ENCODE measurements at places on chromosomes 2 and 18.

DNA sequence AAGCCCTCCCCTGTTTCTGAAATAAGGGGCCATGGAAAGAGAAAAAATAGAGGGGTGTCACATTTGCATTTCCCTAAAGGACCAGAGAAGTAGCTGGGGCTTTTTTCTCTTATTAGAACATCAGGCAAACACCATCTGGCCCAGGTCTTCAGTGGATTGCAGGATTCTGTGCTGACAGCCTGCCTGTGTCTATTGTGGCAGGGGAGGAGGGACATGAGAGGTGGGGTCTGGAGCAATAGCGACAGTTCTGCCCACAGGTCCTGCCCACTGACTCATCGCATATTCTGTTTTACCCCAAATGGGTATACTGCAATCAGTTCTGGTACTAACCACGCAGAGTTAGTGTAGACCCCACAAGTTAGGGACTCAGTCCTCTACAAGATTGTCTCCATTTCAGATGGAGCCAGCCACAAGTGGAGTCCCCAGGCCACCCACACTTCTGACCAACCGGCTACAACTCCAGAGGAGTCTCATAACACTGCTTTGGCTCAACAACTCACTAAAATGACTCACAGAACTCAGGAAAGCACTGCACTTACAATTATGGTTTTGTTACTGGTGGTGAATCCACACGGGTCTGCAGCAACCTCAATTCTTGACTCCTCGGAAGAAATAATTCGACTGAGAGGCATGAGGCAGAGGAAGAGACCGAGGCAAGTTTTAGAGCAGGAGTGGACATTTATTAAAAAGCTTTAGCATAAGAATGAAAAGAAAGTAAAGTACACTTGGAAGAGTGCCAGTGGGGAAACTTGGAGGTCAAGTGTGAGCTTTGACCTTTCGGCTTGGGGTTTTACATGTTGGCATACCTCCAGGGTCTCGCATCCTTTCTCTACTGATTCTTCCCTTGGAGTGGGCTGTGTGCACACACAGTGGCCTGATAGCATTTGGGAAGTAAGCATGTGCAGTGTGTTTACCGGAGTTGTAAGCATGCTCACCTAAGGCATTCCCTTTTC is 146.4 kb upstream of the SPATS2L start:
- DNase-seq = no peak

GRCh38 chr2:120660056-120660694 is 75.5 kb upstream of the GLI2 start:
- DNase-seq = no peak

DNA sequence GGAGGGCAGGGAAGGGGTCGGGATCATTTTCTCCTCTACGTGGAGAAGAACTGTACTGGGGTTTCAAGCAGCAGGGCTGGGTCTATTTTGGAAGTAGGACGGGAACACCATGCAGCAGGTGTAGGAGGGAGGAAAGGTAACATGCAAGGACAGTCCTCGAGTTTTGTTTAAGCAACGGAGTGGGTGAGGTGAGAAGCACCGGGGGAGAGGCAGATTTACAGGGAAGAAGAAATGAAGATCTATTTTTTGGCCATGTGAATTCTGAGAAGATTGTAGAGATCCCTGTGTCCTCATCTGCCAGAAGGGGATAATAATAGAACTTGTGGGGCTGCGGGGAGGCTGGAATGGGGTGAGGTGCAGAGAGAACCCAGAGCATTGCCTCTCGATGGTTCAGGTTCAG is 85.6 kb downstream of the INPP5D start:
- DNase-seq = no peak

DNA sequence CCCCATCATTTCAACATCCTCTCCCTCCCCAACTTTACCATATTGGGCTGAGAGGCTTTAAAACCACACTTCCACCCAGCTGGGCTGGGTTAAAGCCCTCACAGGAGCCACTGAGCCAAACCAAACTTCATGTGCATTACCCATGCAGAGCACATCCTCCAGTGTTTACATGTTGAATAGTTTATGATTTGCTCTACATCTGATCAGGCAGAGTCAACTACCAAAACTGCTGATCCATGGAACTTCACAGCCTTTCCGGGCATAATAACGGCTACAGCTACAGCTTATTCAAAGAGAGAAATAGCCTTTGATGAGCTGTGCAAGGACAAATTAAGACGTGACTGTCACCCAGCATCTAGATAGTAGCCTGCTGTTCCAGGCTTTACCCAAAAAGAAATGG is 39.0 kb downstream of the MAIP1 start:
- no peak for DNase-seq

DNA sequence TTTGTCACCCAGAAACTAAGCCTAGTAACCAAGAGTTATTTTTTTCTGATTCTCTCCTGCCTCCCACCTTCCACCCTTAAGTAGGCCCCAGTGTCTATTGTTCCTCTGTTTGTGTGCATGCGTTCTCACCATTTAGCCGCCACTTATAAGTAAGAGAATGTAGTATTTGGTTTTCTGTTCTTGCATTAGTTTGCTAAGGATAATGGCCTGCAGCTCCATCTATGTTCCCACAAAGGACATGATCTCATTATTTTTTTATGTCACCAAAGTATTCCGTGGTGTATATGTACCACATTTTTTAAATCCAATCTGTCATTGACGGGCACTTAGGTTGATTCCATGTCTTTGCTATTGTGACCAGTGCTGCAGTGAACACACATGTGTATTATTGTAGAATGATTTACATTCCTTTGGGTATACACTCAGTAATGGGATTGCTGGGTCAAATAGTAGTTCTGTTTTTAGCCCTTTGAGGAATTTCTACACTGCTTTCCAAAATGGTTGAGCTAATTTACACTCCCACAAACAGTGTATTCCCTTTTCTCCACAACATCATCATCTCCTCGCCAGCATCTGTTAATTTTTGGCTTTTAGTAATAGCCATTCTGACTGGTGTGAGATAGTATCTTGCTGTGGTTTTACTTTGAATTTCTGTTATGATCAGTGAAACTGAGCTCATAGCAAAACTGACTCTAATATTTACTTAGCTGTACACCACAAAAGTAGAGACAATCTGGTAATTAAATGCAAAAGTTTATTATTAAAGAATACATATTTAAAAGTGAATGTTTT is 660.1 kb upstream of the SLC8A1 start:
- DNase-seq = no peak

DNA sequence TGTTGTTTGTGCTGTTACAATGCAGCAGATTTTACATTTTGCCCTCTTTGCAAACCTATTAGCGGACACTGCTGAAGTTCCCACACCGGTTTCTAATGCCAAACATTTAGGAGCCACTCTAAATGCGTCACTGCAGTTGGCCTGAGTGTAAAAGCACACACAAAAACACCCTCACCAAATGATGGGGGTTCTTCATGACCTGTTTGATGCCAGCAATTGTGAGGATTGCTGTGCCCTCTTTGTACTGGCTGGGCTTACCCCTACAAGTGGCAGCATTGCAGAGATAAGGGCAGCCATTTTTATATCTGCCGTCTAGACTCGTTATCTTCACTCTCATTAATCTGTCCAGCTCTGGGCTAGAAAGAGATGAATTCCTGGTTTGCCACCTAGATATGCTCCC is 85.3 kb downstream of the NRP2 start:
- no peak for DNase-seq

DNA sequence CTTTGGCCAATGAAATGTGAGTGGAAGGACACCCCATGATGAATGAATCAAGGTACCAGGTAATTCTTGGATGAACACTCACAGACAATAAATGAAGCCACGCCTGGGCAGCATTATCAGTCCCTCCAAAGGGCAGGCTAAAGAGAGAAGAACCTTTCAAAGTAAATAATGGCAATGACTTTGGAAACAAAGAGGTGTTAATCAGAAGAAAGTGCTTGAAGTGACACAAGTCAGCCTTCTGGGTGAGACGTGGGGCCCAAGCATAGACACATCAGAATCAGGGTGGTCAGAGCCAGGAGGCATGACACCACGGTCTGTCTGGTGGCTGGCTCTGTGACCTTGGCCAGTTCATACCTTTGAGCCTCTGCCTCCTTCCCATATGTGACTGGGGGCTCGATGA is 103.3 kb downstream of the POLR1A start:
- no peak for DNase-seq

GRCh38 chr2:74925361-74925786 is 33.1 kb upstream of the POLE4 start:
- DNase-seq = no peak

GRCh38 chr2:119788752-119789151 is 29.0 kb downstream of the PTPN4 start:
- no peak for DNase-seq

DNA sequence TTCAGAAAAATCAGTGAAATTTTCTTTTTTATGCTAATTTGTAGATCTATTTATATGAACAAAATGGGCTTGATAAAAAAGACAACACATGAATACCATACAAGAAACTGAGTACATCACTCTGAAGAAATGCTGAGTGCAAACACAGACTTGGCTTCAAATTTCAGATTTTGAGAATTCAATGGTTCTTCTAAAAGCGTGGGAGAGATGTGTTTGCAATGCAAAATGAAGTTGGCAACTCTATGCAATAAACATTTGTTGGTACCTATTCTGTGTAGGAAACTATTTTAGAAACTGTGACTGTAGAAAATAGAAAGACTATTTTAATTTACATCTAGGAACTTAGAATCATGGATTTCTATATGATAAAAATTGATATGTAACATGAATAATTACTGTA is 1834.1 kb upstream of the CELF4 start:
- DNase-seq = no peak

DNA sequence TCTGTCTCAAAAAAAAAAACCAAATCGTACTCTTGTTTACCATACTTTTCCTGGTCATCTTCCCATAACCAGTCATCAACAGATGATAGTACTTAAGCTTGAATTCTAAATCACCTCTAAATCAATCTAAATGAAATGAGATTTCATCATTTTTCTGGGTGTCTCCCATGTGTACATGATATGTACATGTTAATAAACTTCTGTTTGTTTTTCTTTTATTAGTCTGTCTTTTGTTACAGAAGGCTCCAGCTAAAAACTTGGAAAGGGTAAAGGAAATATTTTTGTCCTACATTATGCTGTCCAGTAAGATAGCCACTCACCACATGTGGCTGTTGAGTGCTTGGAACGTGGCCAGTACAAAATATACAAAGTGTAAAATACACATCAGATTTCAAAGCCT is 78.7 kb upstream of the MSH6 start:
- no peak for DNase-seq

- peak; percentile 53 for DNase-seq
Measured at GRCh38 chr2:74851191-74851566, 17.3 kb downstream of the HK2 start.

- no peak for DNase-seq
Measured at GRCh38 chr2:28209261-28209691, 183.4 kb upstream of the FOSL2 start.

DNA sequence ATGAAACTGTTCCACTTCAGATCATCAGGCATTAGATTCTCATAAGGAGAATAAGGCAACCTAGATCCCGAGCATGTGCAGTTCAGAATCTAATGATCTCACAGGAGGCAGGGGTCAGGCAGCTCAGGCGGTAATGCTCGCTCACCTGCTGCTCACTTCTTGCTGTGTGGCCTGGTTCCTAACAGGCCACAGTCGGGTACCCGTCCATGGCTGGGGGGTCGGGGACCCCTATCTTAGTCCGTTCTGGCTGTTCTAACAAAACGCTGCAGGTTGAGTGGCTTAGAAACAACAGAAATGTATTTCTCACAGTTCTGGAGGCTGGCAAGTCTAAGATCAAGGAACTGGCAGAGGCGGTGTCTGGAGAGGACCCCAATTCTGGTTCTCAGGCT is 79.2 kb downstream of the ASB1 start:
- DNase-seq = no peak

DNA sequence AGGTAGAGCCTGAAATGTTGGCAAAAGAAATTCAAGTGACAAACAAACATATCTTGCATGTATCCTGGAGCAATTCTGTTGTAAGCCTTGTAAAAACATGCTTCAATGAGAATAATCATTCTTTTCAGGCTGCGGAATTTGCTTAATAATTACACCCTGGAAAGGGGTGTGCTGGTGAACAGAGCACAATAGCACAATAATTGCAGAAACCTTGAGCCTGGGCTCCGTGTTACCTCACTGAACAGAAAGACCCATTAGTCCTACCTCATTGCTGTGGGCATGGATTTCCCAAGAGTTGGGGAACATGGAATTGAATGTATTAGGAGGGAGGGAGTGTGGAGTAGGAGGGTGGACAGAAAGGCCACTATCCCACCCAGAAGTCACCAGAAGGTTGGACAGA is 168.0 kb upstream of the ALKAL2 start:
- DNase-seq = no peak

DNA sequence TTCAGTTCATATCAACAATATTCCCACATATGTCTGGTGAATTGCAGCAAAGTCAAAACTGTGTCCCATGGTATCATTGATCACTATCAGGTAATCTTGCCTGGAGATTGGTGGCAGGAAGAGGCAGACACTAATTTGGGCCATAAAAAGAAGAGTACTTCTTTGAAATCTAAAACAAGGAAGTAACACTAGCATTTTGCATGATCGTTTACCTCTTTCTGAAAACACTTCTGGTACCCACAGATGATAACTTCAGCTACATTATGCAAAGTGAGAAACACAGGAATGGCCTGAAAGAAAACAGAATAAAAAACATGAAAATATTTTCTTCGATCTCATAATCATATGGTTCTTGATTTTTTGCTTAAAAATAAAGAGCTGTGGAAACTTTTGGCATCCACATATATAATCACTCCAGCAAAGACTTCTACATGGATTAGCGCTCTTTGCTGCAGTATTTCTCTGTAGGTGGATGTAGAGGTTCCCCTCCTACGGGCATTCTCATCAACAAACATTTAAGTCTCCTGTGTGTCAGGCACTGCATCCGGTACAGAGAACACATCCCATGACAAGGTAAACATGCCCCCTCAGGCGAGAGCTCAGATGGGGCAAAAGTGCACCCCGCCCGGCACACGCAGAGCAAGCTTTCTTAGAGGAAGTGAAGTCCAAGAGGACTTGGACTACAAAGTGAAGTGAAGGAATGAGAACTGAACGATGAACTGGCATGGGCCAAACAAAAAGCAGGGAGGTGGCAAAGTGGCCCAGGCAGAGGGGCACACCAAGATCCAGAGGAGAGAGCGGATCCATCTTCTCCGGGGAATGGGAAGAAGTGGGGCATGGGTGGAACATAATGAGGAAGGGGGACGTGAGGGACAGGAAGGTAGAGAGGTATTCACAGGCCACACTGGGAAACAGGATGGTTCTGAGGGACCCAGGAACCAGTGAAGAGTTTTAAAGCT is 68.0 kb upstream of the RIOK3 start:
- no peak for DNase-seq

DNA sequence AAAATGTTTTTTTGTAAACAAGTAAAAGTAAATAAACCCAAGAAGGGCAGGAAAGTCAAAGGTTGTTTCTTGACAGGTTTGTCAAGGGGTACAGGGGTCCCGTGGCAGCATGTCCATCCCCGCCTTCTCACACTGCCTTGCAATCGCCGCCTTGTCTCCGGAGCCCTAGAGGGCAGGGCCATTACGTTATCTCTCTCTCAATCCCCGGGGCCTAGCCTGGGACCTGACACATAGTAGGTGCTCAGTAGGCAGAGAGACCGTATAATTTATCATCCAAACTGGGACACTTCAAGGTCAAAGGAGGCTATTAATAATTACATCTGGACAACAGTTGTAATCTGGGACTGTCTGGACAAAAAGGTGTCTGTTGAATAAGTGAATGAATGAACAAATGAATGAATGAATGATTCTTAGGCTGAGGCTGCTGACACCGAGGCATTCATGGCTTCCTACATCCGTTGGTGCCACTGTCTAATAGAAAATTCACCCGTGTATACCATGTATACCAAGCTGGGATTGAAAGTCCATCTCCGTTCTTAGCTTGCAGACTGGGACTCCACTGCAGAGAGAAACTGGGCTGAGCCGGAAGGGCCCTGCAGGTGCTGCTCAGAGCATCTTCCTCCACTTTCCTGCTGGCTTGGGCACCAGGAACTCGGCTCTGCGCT is 44.8 kb upstream of the PLB1 start:
- DNase-seq = no peak

Measured in H54 (cell line).